SK-N-SH treated with all-trans-retinoic acid at 6 μM for 48 hours (cell line): ENCODE measurements at places on chromosomes 7 and 10.

DNA sequence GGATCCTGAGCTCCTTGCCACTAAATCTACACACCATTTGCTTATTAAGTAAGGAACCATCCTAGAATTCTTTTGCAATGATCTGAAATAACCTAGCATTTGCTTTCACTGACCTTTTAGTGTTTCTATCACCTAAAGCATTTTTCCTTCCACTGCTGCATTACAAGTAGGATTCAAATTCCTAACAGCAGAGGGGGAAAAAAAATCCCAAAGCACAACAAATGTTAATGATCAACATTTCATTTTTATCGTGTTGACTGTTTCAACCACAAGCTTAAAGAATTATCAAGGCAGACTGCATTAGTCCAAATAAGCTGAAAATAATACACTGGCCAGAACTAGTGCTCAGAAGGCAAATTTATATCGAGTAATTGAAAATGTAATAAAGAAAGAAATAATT, 174.7 kb upstream of the TCF7L2 start:
- no peak; the same call in 2 of the 3 replicates for ATAC-seq

DNA sequence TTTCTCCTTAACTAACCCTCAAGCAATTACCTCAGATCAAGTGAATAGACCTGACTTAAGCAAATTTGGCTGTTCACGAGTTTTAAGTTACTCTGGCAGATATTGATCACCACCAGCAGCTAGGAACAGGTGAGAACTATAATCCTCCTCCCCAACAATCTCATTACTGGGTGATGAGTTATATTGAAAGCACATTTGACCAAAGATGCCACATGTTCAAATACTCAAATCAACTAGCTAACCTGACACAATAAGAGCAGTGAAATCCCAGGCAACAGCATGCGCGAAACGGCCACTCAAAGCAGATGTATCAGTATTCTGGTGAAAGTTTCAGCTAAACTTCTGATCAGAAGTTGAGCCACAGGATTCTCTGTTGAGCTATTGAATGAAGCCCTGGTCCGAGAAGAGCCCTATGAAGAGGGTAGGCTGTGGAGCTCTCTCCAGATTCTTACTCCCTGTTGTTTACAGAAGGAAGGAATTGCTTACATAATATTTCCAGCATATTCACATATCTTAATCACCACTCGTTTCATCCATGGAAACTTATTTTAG, 52.6 kb downstream of the CAV1 start:
- peak; percentile 34 for ATAC-seq

GRCh38 chr7:111853201-111853990, 291.1 kb upstream of the IMMP2L start:
- peak; percentile 81 for ATAC-seq

- no peak for ATAC-seq
Observed at GRCh38 chr7:101596898-101597297, 32.2 kb downstream of the MYL10 start.

GRCh38 chr7:155526225-155526624, 20.1 kb downstream of the CNPY1 start:
- no peak for ATAC-seq

GRCh38 chr7:103718482-103719061, 270.9 kb downstream of the RELN start:
- ATAC-seq: peak; percentile 23; the same call in 2 of the 3 replicates

GRCh38 chr7:102152672-102153598, 133.7 kb upstream of the SH2B2 start:
- ATAC-seq: no peak

DNA sequence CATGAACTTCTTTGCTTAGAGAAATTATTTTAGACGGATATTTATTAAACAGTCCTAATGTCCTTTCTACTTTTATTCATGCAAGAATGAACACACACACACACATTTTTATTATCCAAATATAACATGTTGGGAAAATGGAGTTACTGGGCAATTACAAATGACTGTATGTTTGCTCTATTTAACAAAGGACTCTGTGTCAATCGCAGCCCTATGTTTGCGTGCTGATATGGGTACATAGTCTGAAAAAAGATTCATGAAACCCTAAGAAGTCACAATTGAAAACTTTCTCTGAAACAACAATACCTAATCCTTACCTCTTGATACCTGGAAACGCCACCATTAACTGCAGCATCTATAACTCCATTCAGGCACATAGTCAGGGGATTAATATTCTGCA, 184.7 kb upstream of the IMMP2L start:
- no peak for ATAC-seq
